Suppressor macrophage (primary cell): ENCODE measurements at places on chromosomes 2 and 18.
A peak's percentile ranks its signal among the peaks of the same experiment; 100 is the strongest.

- DNase-seq: no peak
Observed at GRCh38 chr2:96663177-96663576, 20.6 kb downstream of the FER1L5 start.

- no peak for DNase-seq
Observed at GRCh38 chr18:51559198-51559901, 361.9 kb upstream of the MEX3C start.

DNA sequence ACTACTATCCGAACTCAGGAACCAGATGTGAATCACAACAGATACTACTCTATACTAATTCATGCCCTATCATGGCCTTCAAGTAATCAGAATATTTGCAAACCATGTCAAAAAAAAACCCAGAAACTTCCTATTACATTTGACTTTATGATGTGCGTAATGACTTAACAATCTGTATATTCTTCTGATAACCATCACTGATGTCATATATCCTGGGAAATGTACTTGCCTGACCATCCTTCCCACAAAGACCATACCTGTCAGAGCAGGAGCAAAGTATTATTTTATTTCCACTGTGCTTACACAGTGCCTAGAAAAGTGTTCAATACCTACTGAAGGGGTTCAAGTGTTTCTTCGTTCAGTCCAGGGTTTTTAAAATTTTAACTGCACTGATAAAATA lies 27.5 kb downstream of the PPP4R1 start:
- DNase-seq: no peak

GRCh38 chr2:181988154-181988924 lies 2.7 kb downstream of the PPP1R1C start:
- DNase-seq: no peak

DNA sequence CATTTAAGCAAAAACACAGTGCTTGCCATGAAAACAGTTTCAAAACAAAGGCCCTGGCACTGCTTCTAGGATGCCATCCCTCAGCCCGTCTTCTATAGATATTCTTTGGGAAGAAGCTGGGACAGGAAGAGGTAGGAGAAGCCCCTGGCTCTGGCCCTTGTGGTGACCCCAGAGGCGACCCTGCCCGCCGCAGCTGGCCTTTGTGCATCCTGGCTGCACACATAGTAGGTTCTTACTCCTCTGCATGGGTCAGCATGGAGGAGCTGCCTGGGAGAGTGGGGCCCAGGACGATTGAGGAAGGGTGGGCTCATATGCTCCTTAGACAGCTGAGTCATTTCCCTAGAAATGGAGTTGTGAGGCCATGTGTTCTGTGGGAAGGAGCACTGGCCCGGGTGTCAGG lies 44.4 kb upstream of the OTOF start:
- no peak for DNase-seq

DNA sequence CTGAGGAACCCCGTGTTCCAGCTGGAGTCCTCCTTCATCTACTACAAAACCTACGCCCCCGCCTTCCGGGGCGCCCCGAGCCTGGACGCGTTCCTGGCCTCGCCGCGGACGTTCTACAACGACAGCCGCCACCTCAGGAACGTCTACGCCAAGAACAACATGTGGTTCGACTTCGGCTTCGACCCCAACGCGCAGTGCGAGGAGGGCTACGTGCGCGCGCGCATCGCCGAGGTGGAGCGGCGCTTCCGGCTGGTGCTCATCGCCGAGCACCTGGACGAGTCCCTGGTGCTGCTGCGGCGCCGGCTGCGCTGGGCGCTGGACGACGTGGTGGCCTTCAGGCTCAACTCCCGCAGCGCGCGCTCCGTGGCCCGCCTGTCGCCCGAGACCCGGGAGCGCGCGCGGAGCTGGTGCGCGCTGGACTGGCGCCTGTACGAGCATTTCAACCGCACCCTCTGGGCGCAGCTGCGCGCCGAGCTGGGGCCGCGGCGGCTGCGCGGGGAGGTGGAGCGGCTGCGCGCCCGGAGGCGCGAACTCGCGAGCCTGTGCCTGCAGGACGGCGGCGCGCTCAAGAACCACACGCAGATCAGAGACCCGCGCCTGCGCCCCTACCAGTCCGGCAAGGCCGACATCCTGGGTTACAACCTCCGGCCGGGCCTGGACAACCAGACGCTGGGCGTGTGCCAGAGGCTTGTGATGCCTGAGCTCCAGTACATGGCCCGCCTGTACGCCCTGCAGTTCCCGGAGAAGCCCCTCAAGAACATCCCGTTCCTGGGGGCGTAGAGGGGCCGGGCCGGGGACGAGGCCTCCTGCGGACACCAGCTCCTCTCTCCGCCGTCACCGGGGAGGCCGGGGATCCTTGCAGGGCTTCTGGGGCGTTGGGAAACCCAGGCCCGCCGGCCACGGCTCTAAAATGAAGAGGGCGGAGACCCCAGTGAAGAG lies 5.3 kb upstream of the NEU4 start:
- DNase-seq: peak; percentile 65

- no peak for DNase-seq
Observed at GRCh38 chr2:39947294-39948015, 168.4 kb upstream of the THUMPD2 start.

DNA sequence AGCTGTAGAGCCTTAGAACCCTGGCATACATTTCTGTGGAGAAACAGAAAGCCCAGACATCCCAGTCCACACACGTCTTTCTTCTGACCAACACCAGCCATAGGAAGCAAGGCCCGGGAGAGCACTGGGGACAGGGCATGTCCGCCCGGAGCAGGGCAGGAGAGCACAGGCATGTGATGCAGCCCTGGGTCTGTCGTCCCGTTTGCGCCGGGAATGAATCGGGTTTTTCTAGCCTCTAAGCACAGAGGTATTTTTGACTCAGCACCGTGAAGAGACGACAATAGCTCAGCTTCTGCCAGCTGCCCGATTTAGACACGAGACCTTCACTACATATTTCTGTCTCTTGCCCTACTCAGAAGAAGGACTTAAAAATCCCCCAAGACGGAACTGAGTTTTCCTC lies 7.3 kb upstream of the AMMECR1L start:
- DNase-seq: no peak

GRCh38 chr2:71925268-71926088 lies 222.2 kb downstream of the CYP26B1 start:
- no peak for DNase-seq

DNA sequence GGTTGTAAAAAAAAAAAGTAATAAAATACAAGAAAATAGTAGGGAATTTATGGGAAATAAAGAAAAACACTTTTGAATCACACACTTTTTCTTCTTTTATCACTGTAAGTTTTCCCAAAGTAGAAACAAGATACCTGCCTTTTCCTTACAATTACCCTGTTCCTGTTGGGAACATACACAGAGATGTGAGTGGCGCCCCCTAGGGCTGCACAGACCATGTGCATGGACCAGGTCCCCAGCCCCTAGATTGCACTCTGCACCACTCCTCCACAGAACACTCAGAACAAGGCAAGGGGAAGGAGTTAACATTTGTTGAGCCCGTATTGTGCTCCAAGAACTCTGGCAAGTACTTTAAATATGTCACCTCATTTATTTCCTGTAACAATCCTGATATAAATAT lies 118.7 kb upstream of the NRP2 start:
- DNase-seq: peak; percentile 74

DNA sequence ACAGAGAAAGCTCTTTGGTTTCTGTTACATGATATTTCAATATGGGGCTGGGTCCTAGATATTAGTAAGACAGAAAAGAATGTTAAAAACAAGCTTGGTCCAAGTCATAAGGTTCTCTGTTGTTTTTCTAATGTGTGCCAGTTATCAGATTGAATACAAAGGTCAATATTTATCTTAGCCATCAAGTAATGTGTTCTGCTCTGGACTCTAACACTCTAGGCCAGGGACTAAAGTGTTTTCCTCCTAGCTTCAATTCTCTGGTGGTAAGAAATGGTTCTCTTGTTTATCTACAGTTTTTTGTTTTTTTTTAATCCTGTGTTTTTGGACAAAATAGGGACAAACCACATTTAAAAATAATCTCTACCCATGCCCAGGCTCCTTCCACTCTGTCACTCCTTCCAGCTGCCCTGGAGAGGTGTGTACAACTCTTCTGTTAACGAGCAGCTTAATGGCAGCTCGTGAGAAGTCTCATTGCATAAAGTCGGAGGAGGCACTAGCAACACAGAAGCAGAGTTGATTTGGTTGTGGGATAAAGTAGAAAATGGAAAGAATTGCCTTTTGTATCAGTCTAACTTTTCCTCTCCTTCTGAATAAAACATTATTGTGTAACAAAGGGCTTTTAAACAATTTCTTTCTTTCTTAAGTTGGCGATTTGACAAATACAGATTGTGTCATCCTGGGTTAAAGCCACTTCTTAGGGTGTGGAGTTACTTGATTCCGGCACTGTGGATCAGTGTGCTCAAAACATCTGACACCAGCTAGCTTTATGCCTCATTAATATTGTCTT lies 8.0 kb upstream of the SESTD1 start:
- DNase-seq: no peak

DNA sequence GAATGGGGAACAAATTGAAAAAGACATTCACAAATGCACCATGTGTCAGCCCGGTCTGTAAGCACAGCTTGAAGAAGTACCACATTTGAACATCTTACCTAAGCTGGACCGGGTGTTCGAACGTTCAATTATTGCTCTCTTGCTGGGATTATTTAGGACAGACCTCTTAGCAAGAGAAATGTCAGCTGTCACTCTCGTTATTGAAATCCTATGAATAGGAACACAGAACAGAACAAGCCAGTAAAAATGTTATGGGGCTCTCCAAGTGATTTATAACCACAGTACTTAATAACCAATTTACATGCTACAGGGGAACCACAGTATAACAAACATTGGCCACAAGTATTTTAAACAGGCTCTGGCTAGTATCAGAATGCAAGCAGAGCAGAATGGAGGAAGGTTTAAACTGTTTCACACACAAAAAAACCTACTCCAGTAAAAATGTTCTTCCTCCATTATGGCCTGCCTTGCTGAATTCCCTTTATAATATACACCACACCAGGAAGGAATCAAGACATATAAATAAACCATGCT lies 32.5 kb upstream of the ARL5A start:
- DNase-seq: no peak

- DNase-seq: no peak
Observed at GRCh38 chr2:127032621-127033020, 74.3 kb downstream of the BIN1 start.
